Hepatocyte (in vitro differentiated cells): ENCODE measurements at places on chromosomes 1 and 21. TPM values are rescaled to one million over a fixed set of nuclear protein-coding genes. Genes with fewer than 3 reads are reported as not detected.

- no peak for DNase-seq
These were observed 125.8 kb downstream of the PCBP3 start for GRCh38 chr21:45769294-45769693.

RWDD3 gene
- total RNA-seq = 25.0 and 28.5 TPM in 2 replicates

GRCh38 chr1:196143602-196144342 is 464.5 kb downstream of the KCNT2 start:
- no peak for DNase-seq

DNA sequence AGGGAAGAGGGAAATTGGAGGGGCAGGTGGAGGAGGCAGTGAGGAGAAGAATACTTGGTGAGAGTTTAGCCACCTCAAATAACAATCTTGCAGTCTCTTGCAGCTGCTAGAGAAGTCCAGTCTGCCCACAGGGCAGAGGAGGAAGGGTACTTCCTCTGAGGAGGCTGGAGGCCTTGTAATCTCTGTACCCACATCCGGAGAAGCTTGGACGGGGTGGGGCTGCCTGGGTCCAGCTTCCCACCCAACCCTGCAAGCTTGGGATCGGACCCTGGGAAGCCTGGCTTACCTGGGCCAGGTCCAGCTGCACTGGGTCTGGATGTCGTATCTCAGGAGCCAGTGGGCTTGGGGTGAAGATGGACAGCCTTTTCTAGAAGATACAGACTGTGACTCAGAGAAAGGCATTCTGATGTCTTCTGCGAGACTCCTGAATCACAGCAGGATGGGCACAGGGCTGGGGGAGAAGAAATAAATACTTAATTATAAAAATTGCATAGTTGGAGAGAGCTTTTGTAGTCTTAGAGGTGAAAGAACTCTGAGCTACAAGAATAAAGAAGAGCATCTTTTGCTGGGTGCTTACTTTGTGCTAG is 111.8 kb upstream of the JUN start:
- DNase-seq = no peak

KCNK2 gene
- total RNA-seq = 4.1 and 4.7 TPM in 2 replicates

DNA sequence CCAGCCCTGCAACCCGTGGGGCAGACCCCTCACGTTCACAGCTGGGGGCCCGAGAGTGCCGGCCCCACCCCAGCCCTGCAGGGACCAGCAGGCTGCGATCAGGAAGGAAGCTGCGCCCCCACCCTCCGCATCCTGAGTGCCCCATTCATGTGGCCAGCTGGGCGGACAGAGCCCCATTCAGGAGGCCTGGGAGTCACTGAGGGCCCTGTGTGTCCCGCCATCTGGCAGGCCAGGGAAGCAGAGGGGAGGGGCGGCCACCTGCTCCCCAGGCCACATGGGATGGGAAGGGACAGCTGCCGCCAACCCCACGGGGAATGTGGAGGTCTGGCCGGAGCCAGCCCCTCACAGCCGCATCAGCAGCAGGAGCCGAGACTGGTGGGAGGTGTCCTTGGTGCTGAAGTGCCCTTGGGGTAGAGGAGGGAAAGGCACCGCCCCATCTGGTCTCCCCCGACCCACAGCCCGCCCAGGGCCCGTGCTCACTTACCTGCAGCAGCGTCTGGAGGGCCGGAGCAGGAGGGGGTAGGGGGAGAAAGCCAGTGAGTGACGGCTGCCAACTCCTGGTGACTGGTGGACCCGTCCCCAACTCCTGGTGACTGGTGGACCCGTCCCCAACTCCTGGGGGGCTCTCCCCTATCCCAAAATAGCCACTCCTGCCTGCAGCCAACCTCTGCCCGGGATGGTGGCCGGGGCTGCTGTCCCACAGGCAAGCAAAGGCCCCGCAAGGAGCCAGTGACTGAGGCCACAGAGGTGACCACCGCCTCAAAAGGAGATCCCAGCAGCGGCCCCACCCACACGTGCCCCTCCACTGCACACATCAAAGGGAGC is 8.7 kb downstream of the ACAP3 start:
- no peak for DNase-seq

SGIP1 gene
- 3.2 and 20.2 TPM in 2 replicates for total RNA-seq

DNA sequence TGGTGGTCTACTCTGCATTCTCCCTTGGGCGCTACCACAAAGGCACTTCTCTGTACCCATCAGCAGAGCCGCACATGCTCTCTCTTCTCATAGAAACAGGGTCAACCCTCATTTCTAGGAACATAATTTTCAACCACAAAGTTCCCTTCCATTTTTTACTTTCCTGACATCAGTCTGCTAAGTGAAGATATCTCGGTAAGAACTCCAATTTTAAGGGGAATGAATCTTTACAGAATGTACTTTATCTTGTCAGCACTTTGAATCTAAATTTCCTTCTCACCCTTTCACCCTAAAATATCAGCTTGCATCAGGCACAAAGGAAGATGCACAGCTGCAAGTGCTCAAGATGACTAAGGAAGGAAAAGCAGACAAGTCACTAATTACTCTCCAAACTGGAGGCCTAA is 545.9 kb downstream of the SMYD3 start:
- no peak for DNase-seq

TSPAN1 gene
- total RNA-seq = 32.1 and 33.4 TPM in 2 replicates

DENND2D gene
- 7.3 and 7.6 TPM in 2 replicates for total RNA-seq

DNA sequence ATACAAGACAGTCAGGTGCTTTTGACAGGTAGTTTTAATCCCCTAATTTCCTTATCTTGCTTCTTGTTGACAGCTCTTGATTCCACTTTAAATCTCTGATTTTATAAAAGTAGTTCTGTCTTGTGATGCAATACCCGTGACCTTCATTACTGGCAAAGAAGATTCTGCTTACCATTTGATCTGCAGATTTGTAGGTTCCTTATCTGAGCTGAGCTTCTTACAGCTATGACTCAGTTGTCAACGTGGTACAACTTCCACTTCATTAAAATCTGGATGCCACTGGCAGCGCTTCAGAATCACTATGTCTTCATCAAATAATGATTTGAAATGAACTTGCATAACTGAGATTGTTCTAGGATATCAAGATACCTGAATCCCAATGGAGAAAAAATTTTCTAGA is 543.6 kb upstream of the B3GALT2 start:
- peak; percentile 24 for DNase-seq

- no peak for DNase-seq
These were observed 18.2 kb downstream of the TMEM201 start for GRCh38 chr1:9606948-9607347.

GBP5 gene
- not detected in 2 replicates for total RNA-seq

NDUFS2 gene
- total RNA-seq = 103 TPM in 2 replicates

GPR37L1 gene
- under 0.01 TPM in 1 of 2 replicates, not detected in the other for total RNA-seq

DNA sequence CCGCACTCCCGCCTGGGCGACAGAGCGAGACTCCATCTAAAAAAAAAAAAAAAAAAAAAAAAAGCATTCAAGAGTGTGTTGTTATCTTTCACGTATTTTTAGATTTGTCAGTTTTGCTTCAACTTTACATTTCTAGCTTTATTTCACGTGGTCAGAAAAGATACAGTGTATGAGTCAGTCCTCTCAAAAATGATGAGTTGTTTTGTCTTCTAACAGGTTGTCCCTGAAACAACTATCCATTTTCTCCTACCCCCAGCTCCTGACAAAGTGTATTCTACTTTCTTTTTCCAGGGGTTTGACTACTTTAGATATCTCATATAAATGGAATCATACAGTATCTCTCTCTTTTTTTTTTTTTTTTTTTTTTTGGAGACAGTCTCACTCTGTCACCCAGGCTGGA is 5.5 kb upstream of the ZNF695 start:
- DNase-seq = no peak

BCL2L15 gene
- 0.80 and 3.0 TPM in 2 replicates for total RNA-seq

GRCh38 chr1:217687511-217687910 is 56.4 kb downstream of the SPATA17 start:
- no peak for DNase-seq

KCNJ15 gene
- total RNA-seq = 0.40 and 0.43 TPM in 2 replicates

GRCh38 chr21:37073417-37074196 is 553 bp downstream of the TTC3 start:
- DNase-seq = peak; percentile 74

DNA sequence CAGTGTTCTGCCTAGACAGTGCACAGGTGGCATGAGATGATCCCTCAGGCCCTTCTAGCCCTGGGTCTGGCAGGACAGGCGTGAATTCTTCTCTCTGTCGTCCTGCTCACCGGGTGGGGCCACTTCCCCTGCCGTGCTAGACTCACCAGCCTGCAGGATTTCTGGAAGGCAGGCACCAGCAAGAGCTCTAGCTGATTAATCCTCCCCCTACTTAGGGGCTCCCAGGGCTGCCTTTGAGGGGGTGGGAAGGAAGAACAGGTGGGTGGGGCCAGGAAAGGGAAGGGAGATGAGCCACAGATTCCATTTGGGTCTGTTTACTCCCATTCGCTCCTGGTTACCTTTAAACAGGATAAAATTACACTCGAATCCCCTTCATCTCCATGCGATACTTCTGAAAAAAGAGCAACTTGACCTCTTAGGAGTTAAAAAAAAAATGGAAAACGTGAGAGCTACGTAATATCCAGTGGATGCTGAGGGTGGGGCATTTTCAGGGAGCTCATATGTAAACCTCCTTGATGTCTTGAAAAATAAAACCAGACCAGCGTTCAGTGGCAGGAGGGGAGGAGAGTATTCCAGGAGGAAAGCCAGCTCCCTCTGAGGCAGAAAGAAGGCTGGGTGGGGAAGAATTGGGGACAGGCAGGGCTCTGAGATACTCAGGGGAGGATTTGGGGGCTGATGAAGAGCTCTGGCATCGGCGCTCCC is 665.5 kb downstream of the PTPRU start:
- peak; percentile 13 for DNase-seq

DNA sequence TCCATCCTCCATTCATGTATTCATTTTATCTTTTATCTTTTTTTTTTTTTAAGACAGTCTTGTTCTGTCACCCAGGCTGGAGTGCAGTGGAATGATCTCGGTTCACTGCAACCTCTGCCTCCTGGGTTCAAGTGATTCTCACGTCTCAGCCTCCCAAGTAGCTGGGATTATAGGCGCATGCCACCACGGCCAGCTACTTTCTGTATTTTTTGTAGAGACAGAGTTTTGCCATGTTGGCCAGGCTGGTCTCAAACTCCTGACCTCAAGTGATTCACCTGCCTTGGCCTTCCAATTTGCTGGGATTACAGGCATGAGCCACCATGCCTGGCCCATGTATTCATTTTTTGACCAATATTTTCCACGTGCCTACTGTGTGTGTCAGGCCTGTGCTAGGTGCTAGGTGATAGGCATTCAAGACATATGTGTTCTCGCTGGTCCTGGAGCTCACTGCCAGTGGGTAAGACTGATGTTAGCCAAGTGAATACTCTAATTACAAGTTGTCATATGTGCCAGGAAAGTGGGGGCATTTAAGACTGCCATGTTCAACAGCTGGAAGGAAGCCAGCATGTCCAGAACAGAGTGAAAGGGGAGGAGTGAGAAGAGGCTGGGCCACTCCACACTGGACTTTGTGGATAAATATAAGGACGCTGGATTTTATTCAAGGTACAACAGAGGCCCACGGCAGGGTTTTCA is 5.3 kb upstream of the CELSR2 start:
- no peak for DNase-seq

VASH2 gene
- total RNA-seq = 3.6 and 4.5 TPM in 2 replicates

DNA sequence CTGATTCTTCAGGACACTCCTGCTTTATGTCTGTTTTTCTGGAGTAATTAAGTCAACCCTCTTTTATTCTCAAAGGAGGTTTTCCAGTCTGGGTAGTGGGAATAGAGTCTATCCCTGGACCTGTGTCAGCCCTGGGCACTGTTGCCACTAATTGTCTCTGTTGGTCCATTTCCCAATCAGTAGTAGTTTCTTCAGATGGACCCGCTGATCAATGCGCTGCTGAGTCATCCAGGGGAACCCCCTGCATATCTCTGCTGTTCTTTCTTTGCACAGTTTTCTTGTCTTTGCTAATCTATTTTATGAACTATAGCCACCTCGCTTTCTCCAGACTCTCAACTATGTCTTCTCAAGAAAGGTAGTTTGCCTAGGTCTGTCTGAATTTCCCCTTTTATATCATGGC is 82.5 kb downstream of the TNNI3K start:
- DNase-seq = no peak

C8B gene
- 21.6 and 22.1 TPM in 2 replicates for total RNA-seq

IL22RA1 gene
- total RNA-seq = 4.7 and 6.1 TPM in 2 replicates

DNA sequence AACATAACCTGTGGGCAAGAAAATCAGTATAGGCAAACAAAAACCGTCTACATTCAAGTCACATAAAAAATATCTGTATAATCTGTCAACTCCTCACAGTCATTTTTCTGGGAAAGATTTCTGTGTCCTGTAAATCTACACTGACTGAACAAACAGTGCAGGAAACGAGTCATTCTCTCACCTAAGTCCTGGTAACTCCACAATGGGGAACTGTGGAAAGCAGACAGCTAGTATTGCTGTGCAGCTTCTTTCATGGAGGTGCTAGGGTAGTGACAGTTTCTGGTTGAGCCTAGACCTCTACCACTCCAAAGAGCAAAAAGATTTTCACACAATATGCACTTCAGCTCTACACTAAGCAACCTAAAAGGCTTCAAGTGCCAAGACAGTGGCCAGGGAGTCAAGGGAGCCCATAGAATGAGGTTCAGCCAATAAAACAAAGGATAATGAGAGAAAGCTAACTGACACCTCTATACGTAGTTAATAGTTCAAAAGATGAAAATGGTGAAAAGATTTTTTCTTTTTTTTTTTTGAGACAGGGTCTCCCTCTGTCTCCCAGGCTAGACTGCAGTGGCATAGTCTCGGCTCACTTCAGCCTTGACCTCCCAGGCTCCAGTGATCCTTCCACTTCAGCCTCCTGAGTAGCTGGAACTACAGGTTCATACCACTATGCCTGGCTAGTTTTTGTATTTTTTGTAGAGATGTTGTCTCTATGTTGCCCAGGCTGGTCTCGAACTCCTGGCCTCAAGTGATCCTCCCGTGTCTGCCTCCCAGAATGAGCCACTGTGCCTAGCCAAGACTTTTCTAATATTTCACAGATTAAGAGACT is 5.5 kb downstream of the PTP4A2 start:
- DNase-seq = peak; percentile 26

DNA sequence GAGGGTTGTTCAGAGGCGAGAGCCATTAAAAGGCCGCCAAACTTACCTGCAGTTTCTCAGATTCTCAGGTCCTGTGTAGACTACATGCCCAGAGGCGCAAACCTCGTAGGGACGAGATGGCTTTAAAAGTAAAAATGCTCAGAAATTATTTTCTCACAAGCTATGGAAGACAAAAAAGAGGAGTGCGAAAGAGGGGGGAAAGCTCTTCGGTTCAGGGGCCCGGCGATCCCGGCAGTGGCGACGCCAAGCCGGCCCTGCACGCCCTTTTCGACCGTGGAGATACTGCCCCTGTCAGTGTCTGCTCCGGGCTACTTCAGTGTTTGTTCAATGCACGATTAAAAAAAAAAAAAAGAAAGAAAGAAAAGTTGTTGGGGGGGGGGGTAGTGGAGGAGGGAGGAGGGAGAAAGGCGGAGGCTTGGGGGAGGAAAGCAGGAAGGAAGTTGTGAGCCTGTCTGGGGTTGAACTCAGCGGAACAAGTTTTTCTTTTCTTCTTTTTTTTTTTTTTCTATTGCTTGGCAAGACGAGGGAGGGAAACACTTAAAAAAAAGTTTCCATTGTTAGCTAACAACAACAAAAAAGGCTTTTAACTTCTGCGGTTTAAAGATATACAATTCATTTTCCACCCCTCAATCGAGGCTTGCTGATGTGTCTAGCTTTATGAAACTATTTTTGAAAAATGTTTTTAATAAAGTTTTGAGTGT is at the start of gene ITPKB:
ITPKB (minus strand) TSS at position 288 of the 701 bp plus-strand sequence. CDS start 1,824 bp downstream, outside the sequence.
- peak; percentile 72 for DNase-seq
